ENCODE measurements at places on chromosomes 5 and 9.

DNA sequence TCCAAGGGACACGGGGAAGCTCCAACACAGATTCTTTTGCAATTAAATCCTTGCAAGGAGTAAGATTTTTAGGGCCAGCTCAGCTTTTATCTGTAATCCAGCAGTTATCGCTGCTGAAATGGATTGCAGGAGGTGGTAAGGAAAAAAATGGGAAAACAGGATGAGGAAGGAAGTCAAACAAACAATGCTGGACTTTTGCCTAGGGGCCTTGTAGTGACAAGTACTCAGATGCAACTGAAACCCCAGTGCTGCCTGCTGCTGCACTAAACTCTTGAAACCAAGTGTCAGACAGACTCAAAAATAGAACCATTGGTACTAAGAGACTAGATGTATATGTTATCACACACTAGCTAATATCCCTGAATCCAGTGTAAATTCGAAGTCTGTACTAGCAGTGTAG is 309.2 kb downstream of the CTNND2 start:
- no peak for DNase-seq

DNA sequence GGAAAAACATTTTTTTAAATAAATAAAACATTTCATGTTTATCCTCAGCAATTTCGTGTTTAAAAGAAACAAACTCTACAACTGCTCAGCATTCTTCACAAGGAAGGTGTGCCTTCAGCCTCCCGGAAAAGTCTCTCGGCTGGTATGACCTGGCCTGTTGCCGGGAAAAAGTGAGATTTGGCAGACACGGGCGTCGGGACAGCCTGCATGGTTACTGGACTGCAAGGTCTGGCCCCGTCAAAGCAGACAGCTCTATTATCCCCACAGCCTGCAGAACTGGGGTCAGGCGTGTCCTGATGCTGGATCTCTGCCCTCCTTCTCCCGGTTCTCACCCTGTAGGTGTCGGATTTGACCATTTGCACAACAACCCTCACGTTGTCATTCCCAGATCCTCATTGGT is 120.3 kb upstream of the SPATA31C2 start:
- DNase-seq, result no peak

DNA sequence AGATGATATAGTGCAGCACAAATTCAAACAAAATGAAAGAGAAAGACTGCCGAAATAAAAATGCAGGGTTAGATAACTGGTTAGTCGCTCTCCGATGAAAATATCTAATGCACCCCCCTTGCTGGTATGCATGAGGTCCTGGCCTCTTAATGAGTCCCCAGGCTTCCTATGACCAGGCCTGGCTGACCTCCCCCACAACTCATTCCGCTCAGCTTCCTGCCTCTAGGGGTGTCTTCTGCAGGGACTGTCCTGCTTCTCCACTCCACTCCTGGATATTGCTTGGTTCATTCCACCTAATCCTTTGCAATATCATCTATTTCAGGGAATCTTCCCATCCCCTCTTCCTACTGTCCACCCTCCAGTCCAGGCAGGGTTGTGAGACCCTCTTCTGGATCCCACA is 341.8 kb downstream of the ASTN2 start:
- no peak for DNase-seq

GRCh38 chr9:34589636-34590380 is at the start of gene CNTFR:
CNTFR (minus strand) TSS chr9:34589724; CDS start chr9:34568981, 20,743 bp downstream.
- no peak for DNase-seq

DNA sequence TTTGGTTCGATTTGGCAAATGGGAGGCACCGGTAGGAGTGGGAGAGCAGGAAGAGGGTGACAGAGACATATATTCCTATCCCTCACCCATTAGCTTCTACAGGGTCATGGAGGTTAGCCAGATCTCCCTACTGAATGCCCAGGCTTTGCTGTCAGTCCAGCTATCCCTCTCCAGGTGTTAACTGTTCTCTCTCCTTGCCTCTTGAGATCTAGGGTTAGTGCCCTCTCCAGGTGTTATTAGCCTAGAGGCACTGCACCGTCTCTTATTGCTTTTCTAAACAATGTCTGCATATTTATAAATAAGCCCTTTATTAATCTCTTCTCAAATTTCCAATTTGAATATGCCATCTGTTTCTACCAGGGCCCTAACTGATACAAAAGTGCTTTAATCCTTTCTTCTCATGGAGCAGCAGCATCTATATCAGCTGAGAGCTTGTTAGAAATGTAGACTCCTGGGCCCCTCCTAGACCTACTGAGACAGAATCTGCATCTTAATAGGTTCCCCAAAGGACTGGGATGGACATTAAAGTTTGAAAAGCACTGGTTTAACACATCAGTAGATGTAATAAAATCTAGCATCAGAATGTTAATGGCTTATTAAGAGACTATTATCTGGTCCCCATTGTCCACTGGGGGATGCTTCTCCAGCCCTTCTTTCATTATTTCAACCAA is 322.5 kb upstream of the SLC24A2 start:
- no peak for DNase-seq

- DNase-seq, result no peak
These were observed 130.4 kb upstream of the CDH6 start for GRCh38 chr5:31062902-31063580.

DNA sequence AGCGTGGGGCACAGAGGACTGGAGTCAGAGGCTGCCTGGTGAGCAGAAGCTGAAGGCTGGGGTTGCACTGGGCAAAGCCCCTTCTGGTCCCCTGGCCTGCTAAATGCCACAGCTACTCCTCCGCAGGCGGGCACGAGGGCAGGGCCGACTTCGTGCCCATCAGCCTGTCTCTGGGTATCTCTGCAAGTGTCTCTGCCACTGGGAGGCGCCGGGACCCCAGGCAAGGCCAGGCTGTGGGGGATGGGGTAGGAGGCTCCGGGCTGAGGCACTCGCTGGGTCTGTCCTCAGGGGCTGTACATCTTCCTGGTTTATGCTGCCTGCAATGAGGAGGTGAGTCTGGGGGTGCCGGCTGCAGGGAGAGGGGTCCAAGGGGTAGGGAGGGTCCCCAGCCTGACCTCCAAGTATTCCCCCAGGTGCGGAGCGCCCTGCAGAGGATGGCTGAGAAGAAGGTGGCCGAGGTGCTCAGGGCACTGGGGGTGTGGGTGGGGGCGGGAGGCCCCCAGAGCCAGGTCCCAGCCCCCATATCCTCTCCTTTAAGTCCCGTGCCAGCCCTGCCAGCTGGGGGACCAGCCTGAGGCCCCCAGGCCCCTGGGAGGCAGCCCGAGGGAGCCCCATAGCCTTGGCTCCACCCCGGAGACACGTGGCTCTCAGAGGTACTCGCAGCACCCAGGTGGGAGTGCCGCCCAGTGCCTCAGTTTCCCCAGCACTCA is 25.1 kb downstream of the ADGRD2 start:
- DNase-seq, result no peak

DNA sequence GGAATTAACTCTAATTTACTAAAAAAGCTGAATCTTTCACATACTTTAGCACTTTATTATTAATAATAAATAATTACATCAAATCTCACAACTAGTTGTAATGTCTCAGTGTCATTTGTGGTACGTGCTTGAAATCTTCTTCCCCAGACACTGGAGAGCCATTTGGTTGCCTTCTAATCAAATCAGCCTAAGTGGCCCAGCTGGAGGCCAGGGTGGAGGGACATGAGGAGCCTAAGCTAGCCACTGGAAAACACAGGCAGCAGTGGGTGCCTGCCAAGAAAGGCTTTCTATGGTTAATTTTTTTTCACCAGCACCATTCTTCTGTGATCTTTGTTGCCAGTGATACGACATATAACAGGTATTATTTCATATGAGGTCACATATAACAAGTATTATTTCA is 117.0 kb downstream of the ERCC6L2 start:
- DNase-seq, result no peak

DNA sequence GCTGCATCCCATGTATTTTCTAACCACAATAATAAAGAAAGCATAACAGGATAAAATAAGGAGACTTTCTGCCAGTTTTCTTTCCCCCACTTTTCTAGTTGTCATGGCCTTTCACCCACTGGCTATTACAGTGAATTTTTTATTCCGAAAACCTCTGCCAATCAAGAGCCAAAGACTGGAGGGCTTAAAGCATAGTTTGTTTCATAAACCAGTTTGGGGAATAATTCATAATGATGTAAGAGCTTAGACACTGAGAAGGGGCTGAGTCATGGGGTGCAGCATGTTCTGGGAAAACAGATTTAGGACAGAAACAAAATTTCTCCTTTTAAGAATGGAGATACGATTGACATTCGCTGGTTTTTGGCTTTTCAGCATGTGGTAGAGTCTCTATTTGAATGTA is 4.4 kb upstream of the GLIPR2 start:
- DNase-seq, result no peak

- no peak for DNase-seq
These were observed 46.8 kb downstream of the TENT4A start for GRCh38 chr5:6759983-6760382.

GRCh38 chr5:157388111-157388710 is 71.8 kb upstream of the NIPAL4 start:
- no peak for DNase-seq

DNA sequence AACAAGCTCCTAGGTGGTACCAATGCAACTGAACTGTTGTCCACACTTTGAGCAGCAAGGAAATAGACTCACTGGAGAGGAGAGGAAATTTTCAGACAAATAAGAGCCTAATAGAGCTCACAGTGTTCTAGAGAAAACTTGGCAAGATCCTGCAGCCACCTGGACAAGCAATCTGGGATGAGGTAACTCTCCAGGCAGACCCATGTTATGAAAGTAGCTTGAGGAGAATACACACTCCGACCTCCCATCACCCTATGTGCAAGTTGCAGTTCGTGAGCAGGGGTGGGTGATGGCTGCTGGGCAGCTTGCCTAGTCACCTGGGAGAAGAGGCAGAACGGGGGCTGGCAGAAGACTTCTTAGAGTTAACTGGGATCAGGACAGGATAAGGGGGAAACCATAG is 102.2 kb downstream of the KLF4 start:
- no peak for DNase-seq

DNA sequence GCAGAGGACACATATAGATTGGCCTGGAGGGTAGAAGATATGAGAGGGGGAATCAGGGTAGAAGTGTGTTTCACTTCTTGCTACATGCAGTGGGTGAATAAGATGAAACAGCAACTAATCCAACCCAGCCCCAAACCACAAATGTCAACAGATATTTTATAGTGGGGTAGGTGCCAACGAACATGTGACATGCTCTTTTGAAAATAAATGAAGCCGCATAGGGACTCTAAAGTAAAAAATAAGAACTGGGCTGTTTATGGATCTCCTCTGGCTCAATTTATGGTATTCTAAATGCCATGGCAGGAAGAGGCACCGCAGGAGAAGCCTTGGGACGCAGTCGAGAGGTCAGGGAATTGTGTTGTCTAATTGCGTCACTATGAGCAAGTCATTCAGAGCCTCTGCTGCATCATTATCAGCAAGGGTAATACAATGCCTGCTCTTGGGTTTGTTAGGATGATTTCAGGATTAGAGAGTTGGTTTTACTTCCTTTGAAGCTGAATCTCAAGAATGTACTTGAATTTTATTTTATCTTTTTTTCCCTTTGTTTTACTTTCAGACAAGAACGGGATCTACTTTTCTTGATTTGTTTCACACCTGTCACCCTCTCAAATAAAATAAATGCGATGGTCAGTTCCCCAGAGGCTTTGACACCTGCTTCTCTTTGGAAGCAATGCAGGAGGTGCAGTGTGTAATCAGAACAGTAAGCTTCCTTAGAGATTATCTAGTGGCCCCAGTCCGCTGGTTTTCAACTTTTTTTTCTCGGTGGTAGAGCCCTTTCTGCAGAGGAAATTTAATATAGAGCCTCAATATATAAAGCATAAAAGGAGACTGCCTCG is 375.6 kb upstream of the CLINT1 start:
- DNase-seq, result peak; percentile 60

GRCh38 chr9:130110596-130111021 is 56.9 kb downstream of the GPR107 start:
- no peak for DNase-seq

DNA sequence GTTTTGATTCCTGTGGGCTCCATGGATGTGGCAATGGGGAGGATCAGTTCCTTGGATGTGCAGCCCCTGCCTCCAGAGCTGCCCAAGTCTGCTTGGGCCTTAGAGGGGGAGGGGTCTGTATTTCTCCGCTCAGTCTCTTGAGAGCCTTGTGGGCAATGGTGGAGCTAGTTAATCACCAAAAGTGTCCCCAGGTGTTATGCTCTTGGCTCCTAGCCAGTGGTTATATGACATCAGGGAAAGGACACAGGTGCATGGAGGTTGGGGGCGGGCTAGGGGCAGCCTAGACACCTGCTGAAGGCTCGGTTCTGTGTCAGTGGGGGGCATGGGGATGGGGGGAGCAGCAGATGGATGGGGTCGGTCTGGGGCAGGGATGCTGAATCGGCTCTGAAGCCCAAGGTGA is 12.4 kb upstream of the ARAP3 start:
- no peak for DNase-seq

DNA sequence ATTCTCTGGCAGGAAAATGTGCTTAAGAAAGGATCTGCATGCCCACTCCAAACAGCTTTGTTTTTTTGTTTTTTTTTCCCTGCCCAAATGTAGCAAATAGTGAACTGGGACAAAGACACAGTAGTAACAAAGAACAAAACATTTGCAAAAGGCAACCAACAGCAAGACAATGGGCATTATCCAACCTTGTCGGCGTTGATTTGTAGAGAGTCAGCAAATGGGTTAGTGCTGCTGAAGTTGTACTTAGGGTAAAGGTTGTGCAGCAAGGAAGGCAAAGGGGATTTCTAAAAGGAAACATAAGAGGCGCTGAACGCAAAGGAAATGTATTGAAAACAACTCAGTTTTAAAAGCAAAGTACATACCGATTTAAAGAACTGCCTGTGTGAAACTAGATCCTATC is 136.2 kb downstream of the MPDZ start:
- no peak for DNase-seq

DNA sequence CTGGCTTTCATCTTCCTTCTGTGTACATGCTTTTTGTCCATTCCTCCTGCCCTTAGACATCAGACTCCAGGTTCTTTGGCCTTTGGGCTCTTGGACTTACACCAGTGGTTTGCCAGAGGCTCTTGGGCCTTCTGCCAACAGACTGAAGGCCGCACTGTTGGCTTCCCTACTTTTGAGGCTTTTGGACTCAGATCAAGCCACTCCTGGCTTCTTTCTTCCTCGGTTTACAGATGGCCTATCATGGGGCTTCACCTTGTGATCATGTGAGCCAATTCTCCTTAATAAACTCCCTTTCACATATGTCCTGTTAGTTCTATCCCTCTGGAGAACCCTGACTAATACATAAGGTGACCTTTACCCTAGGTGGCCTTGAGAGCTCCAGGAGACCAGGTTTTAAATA is 189.1 kb upstream of the CCNG1 start:
- DNase-seq, result no peak

DNA sequence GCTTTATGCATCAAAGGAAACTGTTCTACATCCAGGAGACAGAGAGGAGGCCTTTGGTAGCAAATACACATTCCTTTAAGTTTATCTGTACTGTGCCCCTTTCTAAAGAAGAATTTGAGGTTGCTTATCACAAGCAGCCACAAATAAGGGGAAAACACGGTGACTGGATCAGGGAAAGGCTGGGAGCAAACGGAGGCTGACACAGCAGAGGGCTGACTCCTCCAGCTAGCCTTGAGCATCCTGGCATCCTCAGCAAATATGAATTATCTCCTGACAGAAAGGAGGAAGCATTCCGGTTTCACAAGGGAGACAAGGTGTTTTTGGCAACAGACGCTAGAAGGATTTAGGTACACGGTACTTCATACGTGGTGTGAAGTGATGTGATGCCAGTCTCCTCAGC is 133.5 kb downstream of the DCP2 start:
- DNase-seq, result no peak

GRCh38 chr9:16329671-16330113 is 540.8 kb downstream of the BNC2 start:
- DNase-seq, result no peak
